Thyroid gland (tissue), 4 donors: ENCODE measurements at places on chromosomes 11 and 22. TPM values are rescaled to one million over a fixed set of nuclear protein-coding genes. Genes with fewer than 3 reads are reported as not detected.

GRCh38 chr11:14181121-14181520 lies 177.9 kb downstream of the RRAS2 start:
- H3K36me3 ChIP-seq: no peaks in the 10 kb centered on the region
- H3K27ac ChIP-seq: no peak overlapping the region
- H3K27me3 ChIP-seq: no peaks in the 10 kb centered on the region
- H3K4me1 ChIP-seq: peaks cover 14% of the 10 kb centered on the region
- DNase-seq: no peak

GRCh38 chr11:113977071-113977490 lies 2.2 kb downstream of the HTR3A start:
- H3K4me1 ChIP-seq: no peaks in the 10 kb centered on the region
- H3K36me3 ChIP-seq: no peaks in the 10 kb centered on the region

GRCh38 chr11:110148775-110149744 lies 55.9 kb downstream of the ZC3H12C start:
- H3K27me3 ChIP-seq: no peaks in the 10 kb centered on the region
- DNase-seq: no peak
- no peak overlapping the region for H3K4me3 ChIP-seq
- H3K27ac ChIP-seq: no peak overlapping the region

Gene OR51I1
- 0.33 TPM for total RNA-seq

DNA sequence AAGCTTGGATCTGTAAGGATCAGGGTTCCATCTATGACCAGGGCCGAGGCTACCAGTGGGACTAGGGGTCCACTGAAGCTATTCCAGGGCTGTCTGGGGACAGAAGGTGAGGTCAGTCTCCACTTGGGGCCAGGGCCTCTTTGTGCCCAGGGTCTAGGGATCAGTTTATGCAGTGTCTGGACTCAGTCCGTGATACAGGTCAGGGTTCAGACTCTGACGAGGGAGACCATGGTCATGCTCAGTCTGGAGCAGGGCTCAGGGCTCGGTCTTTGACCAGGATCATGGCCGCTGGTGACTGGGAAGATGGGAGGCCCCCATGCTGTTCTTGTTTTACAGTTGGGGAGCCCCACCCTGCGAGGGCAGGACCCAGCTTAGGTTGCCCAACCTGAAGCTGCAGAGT lies 11.8 kb downstream of the TSSC4 start:
- H3K4me1 ChIP-seq: no peaks in the 10 kb centered on the region
- H3K27ac ChIP-seq: no peak overlapping the region
- no peaks in the 10 kb centered on the region for H3K27me3 ChIP-seq
- H3K4me3 ChIP-seq: no peak overlapping the region
- no peaks in the 10 kb centered on the region for H3K36me3 ChIP-seq

Gene OMP
- not detected for total RNA-seq

Gene OR51B5
- not detected for total RNA-seq

DNA sequence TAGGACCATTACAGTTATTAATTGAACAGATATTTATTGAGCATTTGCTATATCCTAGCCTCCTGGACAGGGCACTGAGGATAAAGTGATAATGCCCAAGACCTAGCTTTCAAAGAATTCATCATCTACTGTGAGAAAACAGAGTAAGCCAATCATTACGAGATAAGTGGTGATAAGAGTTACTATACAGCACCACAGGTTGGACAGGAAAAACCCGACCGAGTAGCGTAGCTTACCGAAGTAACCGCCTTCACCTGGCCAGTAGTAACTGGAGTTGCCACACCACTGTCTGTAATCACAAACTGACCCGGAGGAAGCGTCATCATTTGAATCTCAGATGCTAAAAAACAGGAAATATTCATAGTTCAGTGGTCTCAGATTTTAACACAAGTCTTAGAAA lies 10.0 kb upstream of the NFRKB start:
- H3K4me1 ChIP-seq: no peaks in the 10 kb centered on the region
- no peak for DNase-seq
- no peak overlapping the region for H3K27ac ChIP-seq
- no peak overlapping the region for H3K4me3 ChIP-seq
- no peaks in the 10 kb centered on the region for H3K27me3 ChIP-seq
- H3K36me3 ChIP-seq: peaks cover 7% of the 10 kb centered on the region

Gene UBQLN3
- total RNA-seq: 1.7 TPM

Gene CTSW
- 2.8 TPM for total RNA-seq
